Stimulated activated naive B cell treated with anti-CD40 and anti-IgM and Interleukin-4, amounts not matched to agents 10 μg/mL and 1 μg/mL and 100 μg/mL, for 72 hours (primary cell): ENCODE measurements at places on chromosomes 12 and 14.

DNA sequence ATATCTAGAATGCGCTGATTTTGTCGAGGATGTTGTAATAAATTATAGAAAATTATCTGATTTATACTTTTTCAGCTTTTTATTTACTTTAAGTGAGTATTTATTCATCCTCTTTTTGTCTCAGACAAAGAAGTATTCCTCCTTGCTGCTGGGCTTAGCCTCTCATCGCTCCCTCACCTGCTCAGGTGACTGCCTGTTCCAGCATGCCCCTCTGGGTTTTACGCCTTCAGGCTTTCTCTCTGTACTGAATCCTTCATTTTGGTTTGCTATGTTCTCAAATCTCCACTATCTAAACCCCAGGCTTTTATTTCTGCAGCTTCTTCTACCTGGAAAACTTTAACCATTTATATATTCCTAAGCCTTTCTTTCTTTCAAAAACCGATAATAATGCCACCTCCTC, 1650.9 kb upstream of the SEL1L start:
- no peak for DNase-seq

DNA sequence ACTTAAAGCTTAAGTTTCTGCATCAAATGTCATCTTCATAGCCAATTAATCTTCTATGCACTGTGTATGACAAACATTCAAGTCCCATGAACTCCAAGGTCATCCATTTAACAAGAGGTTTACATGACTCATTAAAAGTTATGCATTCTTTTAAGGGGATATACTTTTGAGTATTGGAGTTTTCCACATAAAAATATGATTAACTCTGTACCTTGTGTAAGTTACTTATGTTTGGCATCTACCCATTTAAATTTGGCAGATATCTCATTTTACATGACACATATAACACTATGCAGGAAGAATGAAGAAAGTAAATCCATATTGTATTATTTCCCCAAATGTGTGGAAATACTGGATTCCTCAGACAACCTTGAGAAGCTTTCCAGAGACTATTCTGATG, 240.2 kb downstream of the PAX9 start:
- DNase-seq, result no peak

- DNase-seq, result no peak
Measured at GRCh38 chr12:22399464-22400180, 65.1 kb upstream of the ST8SIA1 start.

- DNase-seq, result no peak
Measured at GRCh38 chr12:122834104-122834920, 945 bp upstream of the HIP1R start.

DNA sequence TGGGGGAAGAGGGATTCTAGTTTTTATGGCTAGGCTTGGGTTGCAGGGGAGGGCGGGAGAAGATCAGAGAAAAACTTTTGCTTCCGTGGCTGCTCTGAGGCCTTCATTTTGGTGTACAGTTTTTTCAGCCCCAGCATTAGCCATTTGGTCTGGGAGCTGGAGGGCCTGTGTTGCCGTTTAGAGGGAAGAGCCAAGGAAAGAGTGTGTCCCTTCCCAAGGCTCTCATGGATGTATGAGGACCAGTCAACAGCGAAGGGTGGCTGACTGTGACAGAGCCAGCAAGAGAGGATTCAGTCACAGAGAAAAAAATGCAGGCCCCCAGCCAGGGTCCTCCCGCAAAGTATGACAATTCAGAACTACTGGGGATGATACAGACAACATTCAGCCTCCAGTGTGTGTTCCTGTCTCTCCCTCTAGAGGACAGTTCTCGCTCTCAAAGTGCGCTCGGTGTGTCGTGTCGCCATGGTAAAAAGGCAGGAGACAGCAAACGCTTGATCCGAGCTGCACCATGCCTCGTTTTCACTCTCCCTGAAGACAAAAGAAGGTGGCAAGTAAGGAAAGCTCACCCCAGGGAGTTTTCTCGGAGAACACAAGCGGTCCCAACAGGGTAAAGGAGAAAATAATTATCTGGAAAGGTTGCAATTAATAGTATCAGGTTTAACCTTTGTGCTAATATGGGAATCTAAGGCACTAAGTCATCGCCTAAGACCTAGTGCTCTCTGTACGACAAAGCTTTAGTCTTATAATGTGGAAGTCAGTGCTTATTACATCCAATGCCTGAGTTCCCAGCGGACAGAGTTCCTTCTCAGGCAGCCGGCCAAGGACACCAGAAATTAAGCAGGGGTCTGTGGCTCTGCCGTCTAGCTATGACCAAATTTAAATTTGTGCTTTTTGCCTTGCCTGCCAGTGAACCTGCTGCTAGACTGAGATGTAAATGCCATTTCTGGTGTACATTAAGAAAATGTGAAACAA, 157.3 kb upstream of the PLXNC1 start:
- no peak for DNase-seq

GRCh38 chr12:11904124-11904523, 166.6 kb upstream of the BCL2L14 start:
- no peak for DNase-seq

- no peak for DNase-seq
Measured at GRCh38 chr14:60294411-60295069, 45.5 kb downstream of the PPM1A start.

DNA sequence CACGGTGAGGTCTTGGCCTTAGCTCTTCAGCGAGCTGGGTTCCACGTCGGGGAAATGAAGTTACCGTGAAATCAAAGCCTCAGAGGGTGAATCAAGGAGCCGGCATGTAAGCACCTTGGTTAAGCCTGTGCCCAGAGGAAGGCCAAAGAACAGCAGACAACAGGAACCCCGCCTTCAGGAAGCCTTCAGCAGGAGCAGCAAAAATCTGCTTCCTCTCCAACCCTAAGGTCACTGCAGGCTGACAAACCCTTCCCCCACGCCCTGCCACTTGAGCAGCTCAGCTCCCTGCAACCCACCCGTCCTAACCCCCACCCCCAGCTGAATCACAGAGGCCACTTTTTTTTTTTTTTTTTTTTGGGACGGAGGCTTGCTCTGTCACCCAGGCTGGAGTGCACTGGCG, 72.9 kb upstream of the LTA4H start:
- DNase-seq, result peak; percentile 6

- DNase-seq, result no peak
Measured at GRCh38 chr12:125218952-125219351, 153.7 kb downstream of the AACS start.
